ENCODE measurements at places on chromosomes 16 and 17. TPM values are rescaled to one million over a fixed set of nuclear protein-coding genes. Genes with fewer than 3 reads are reported as not detected.

- DNase-seq = peak; percentile 72
Measured at GRCh38 chr16:11370084-11370931, 25.0 kb downstream of the RMI2 start.

The CCL5 gene
- total RNA-seq = not detected

The CALB2 gene
- total RNA-seq = 5.0 TPM

The GAS2L2 gene
- total RNA-seq = not detected

The CLEC18A gene
- 11.6 TPM for total RNA-seq
